ENCODE measurements at places on chromosomes 2 and 18. TPM values are rescaled to one million over a fixed set of nuclear protein-coding genes. Genes with fewer than 3 reads are reported as not detected.
A peak's percentile ranks its signal among the peaks of the same experiment; 100 is the strongest.

- peak; percentile 8 for DNase-seq
- H3K36me3 ChIP-seq, result no peaks in the 10 kb centered on the region
- no peaks in the 10 kb centered on the region for H3K27me3 ChIP-seq
- H3K27ac ChIP-seq, result no peak overlapping the region
- no peak overlapping the region for H3K4me3 ChIP-seq
- no peaks in the 10 kb centered on the region for H3K4me1 ChIP-seq
Observed at GRCh38 chr2:34652636-34653035, 1053.5 kb upstream of the FAM98A start.

GRCh38 chr2:78024996-78025395, 502.8 kb upstream of the LRRTM4 start:
- no peaks in the 10 kb centered on the region for H3K36me3 ChIP-seq
- no peak overlapping the region for H3K4me3 ChIP-seq
- no peak for DNase-seq

- H3K36me3 ChIP-seq, result peaks cover 30% of the 10 kb centered on the region
- no peak for DNase-seq
- H3K27ac ChIP-seq, result no peak overlapping the region
- H3K27me3 ChIP-seq, result peaks cover 5% of the 10 kb centered on the region
- no peak overlapping the region for H3K4me3 ChIP-seq
Observed at GRCh38 chr2:201208563-201209252, 25.8 kb downstream of the CASP10 start.

DNA sequence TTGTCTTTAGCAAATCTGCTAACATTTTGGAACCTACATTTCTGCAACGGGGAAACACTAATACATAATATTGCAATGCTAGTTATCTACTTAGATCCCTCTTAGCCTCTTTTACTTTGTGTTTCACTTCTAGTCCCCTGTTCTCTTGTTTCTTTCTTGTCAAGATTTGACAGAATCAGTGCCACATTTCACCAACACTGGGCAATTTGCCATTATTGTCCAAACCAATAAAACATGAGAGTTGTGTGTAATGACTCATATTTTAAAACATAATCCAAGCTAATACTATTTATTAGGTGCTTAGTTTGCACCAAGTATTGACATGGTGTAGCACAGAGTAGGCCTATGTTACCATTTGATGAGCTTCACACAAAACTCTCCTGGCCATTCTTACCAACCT, 33.7 kb upstream of the ACVR1C start:
- no peaks in the 10 kb centered on the region for H3K27me3 ChIP-seq
- H3K4me1 ChIP-seq, result no peaks in the 10 kb centered on the region
- no peaks in the 10 kb centered on the region for H3K36me3 ChIP-seq
- no peak for DNase-seq

- no peaks in the 10 kb centered on the region for H3K4me1 ChIP-seq
- no peaks in the 10 kb centered on the region for H3K36me3 ChIP-seq
- H3K27me3 ChIP-seq, result no peaks in the 10 kb centered on the region
- no peak overlapping the region for H3K27ac ChIP-seq
- DNase-seq, result no peak
- H3K4me3 ChIP-seq, result no peak overlapping the region
Observed at GRCh38 chr2:66866331-66867062, 431.6 kb downstream of the MEIS1 start.

DNA sequence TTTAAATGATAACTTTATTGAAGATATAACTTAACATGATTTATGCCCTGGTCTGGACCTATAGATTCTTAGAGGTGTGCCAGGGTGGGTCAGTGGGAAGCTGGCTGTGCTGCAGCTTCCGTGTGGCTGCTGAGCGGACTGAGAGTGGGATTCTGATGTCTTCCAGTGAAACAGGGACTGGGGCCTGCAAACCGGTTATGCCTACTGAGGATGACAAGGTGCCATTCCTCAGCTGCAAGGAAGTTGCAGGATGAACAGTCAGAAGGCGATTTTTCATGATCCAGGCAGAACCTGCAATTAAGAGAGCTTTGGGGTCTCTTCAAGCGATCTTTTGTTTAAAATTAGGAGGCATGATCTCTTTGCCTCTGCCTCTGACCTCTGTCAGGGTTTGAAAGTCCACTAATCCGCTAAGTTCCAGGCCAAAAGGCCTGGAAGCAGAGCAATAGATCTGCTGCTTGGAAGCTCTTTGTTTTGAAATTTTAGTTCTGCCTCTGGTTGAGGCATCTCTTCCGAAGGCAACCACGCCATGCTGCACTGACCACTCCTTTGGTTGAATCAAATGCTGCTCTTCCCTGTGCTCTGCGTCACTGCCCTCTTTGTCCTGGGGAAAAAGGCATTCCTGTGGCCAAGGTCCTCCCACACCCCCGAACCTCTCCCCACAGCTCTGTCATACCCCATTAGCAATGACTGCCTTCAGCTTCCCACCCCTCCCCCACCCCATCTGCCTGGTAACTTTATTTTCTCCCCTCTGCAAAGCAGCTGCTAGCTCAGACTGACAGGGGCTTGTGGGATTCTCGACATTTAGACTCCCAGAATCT, 2.0 kb downstream of the TMEM169 start:
- peak overlapping the region; percentile 50 for H3K27ac ChIP-seq
- H3K4me1 ChIP-seq, result peaks cover 32% of the 10 kb centered on the region

GRCh38 chr18:24369426-24369825, 28.2 kb downstream of the OSBPL1A start:
- peaks cover 21% of the 10 kb centered on the region for H3K4me1 ChIP-seq
- no peak for DNase-seq
- no peak overlapping the region for H3K4me3 ChIP-seq
- no peak overlapping the region for H3K27ac ChIP-seq
- peaks cover 3% of the 10 kb centered on the region for H3K36me3 ChIP-seq
- peaks cover 2% of the 10 kb centered on the region for H3K27me3 ChIP-seq

DNA sequence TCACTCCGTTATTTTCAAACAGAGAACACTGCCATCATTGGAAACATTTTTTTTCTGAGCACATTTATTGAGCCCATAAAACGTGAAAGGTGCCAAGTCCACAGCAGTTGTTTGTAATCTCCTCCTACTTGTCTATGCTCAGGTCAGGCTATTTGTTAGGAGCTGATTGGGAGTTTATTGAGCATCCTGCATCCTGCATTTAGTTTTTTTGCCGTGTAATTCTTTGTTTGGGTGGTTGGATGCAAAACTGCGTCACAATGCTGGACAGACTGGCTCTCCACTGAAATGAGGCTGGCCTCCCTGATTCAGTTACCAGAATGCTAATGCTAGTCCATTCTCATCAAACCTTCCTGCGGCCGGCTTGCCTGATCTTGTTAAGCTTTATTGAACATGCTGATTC, 71.4 kb downstream of the RAPGEF4 start:
- no peaks in the 10 kb centered on the region for H3K27me3 ChIP-seq
- H3K4me3 ChIP-seq, result no peak overlapping the region
- DNase-seq, result no peak
- H3K4me1 ChIP-seq, result no peaks in the 10 kb centered on the region

- H3K27ac ChIP-seq, result no peak overlapping the region
- H3K36me3 ChIP-seq, result no peaks in the 10 kb centered on the region
- DNase-seq, result no peak
- peaks cover under 1% of the 10 kb centered on the region for H3K27me3 ChIP-seq
- H3K4me1 ChIP-seq, result peaks cover 12% of the 10 kb centered on the region
Observed at GRCh38 chr2:60386436-60386835, 167.0 kb downstream of the BCL11A start.

DNA sequence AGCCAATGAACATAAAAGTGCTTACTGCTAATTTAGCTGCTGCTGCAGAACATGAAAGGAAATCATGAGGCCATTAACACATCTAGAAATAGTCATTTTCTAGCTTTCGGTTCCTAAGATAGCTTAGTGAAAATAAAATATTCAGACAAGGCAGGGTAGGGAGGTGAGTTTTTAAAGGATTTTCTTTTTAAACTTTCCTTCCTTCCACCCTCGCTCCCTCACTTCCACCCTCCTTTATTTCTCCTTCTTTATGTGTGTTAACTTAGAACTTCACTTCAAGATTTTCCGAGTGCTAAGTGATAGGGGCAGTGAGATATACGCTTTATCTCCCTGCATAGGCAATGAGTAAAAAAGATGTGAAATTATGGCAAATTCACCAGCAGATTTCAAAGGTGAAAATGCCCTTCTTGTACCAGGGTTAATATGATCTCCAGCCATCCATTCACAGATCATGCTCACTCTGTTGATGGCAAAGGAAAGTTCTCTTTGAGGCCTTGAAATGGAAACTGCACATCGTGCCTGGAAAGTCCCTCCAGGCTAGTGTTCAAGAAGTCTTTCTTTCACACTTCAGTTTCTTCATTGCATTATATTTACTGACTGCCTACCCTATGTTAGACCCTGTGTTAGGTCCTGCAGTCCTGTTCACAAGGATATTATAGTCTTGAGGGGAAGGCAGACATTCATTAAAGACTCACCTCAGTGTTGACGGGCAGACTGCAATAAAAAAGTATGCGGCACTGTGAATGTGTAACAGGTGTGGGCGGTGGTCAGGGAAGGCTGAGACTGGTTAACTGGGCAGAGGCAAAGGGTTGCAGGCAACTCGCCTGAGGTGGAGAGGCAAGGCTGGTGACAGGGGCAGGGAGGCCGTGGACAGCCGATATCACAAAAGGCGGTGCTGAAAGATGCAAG, 200.8 kb downstream of the PLCL1 start:
- H3K27ac ChIP-seq, result no peak overlapping the region
- H3K36me3 ChIP-seq, result no peaks in the 10 kb centered on the region
- DNase-seq, result no peak
- no peaks in the 10 kb centered on the region for H3K27me3 ChIP-seq

GRCh38 chr2:191048073-191048472, 34.1 kb upstream of the STAT1 start:
- peaks cover 2% of the 10 kb centered on the region for H3K27me3 ChIP-seq
- H3K4me3 ChIP-seq, result no peak overlapping the region
- no peaks in the 10 kb centered on the region for H3K36me3 ChIP-seq
- H3K27ac ChIP-seq, result no peak overlapping the region
- peaks cover 20% of the 10 kb centered on the region for H3K4me1 ChIP-seq

DNA sequence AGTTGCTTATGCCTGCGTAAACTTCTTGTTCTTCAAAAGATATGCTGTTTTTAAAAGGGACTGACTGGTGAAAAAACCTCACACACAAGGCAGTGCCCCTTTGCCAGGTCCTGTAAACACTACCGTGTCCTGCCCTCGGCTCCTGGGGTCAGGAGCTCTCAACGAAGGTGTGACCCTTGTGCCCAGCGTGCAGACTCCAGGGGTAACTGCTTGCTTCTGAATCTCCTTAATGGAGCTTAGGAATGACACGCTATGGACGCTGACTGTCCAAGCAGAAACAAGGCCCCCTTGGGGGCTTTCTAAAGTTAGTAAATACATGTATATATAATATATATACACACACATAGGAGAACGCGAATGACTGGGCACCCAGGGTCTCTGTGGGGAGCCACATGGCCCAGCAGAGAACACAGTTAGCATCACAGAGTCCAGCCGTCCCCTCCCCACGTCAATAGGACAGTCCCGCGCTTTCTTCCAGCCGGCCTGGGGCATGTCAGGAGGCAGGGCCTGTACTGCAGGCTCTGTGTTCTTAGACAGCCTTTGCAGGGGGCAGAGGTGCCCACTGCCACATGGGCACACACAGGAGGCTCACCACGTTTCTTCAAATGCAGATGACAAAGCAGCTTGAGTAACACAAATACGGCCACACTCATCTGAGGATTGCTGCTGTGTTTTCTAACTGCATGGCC, 96.1 kb downstream of the HDAC4 start:
- no peak for DNase-seq
- H3K27me3 ChIP-seq, result peaks cover 6% of the 10 kb centered on the region
- H3K4me1 ChIP-seq, result peaks cover 26% of the 10 kb centered on the region
- H3K4me3 ChIP-seq, result no peak overlapping the region
- peaks cover 6% of the 10 kb centered on the region for H3K36me3 ChIP-seq

GRCh38 chr2:37740164-37740739, 68.8 kb upstream of the CDC42EP3 start:
- H3K4me3 ChIP-seq, result no peak overlapping the region
- no peaks in the 10 kb centered on the region for H3K27me3 ChIP-seq
- H3K4me1 ChIP-seq, result no peaks in the 10 kb centered on the region

DNA sequence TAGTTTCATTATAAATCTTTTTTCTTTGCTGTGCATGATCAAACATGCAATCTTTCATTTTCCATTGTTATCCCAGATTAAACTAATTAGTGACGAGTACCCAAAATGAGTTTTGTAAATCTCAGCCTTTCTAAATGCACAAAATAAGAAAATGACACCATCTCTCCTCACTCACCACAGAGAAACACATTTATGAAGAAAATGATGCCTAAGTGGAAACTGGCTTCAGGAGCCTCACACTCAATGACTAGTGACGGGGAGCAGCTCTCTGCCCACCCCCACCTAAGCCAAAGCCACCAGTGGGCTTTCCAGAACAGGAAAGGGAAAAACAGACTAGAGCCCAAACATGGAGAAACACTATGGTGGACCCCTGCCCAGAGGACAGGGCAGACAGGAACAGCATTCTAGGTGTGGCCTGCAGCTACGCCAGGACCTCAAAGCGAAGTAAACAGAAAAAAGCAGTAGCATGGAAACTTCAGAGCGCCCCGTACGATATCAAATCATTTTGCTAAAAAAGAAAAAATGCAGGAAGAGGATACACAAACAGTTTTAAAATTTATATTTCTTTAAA, 113.5 kb downstream of the RBMS1 start:
- peaks cover 78% of the 10 kb centered on the region for H3K4me1 ChIP-seq
- H3K36me3 ChIP-seq, result no peaks in the 10 kb centered on the region
- H3K27ac ChIP-seq, result peak overlapping the region; percentile 85
- DNase-seq, result no peak
- H3K27me3 ChIP-seq, result no peaks in the 10 kb centered on the region

GRCh38 chr18:10130606-10131005, 216.8 kb downstream of the VAPA start:
- H3K27ac ChIP-seq, result no peak overlapping the region
- DNase-seq, result no peak
- no peaks in the 10 kb centered on the region for H3K36me3 ChIP-seq
- H3K4me1 ChIP-seq, result peaks cover 5% of the 10 kb centered on the region
- H3K27me3 ChIP-seq, result no peaks in the 10 kb centered on the region

GRCh38 chr18:61975526-61976326, 82.9 kb upstream of the RNF152 start:
- no peak overlapping the region for H3K27ac ChIP-seq
- no peak overlapping the region for H3K4me3 ChIP-seq
- DNase-seq, result no peak
- no peaks in the 10 kb centered on the region for H3K36me3 ChIP-seq
- peaks cover 1% of the 10 kb centered on the region for H3K27me3 ChIP-seq

GRCh38 chr2:57443973-57444521, 602.6 kb upstream of the VRK2 start:
- H3K4me3 ChIP-seq, result no peak overlapping the region
- no peaks in the 10 kb centered on the region for H3K4me1 ChIP-seq
- H3K27ac ChIP-seq, result no peak overlapping the region
- H3K27me3 ChIP-seq, result no peaks in the 10 kb centered on the region
- no peak for DNase-seq

GRCh38 chr2:46001741-46002506, 295.3 kb upstream of the EPAS1 start:
- peaks cover 7% of the 10 kb centered on the region for H3K36me3 ChIP-seq
- H3K4me3 ChIP-seq, result no peak overlapping the region

The UGT1A8 gene
- total RNA-seq, result not detected

The GALNT13 gene
- total RNA-seq, result 26.3 TPM

The ANKRD29 gene
- total RNA-seq, result not detected

The CAVIN2 gene
- 4.4 TPM for total RNA-seq

The ZSWIM2 gene
- total RNA-seq, result not detected

The STRN gene
- 52.0 TPM for total RNA-seq

The UNC80 gene
- total RNA-seq, result 0.05 TPM

The KLHL30 gene
- not detected for total RNA-seq

The AUP1 gene
- total RNA-seq, result 117 TPM

The C18orf54 gene
- 19.2 TPM for total RNA-seq

The FAP gene
- total RNA-seq, result not detected

The TMEM17 gene
- total RNA-seq, result 1.7 TPM

All from endothelial cell (in vitro differentiated cells).